Right atrium auricular region (tissue), 2 donors: ENCODE measurements at places on chromosomes 11 and 22. TPM values are rescaled to one million over a fixed set of nuclear protein-coding genes. Genes with fewer than 3 reads are reported as not detected.

- DNase-seq, result peak; percentile 95
These were observed 7.0 kb downstream of the FXYD2 start for GRCh38 chr11:117817368-117818040.

The ZC3H12C gene
- 12.7 TPM for total RNA-seq

DNA sequence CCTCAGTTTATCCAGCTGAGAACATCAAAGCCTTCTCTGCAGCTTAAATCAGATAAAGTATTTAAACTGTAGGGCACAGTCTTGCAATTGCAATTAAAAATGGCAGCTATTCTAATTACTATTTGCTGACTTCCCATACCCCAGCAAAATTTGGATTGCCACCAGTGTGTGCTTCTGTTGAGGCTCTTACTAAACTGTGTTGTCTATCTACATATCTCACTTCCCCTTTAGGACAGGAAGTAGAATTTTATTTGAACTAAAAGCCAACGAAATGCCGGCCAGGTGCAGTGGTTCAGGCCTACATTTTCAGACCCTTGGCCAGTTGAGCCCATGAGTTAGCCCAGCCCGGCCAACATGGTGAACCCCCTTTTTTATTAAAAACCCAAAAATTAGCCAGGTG is 7.1 kb downstream of the SAA4 start:
- no peak for DNase-seq

DNA sequence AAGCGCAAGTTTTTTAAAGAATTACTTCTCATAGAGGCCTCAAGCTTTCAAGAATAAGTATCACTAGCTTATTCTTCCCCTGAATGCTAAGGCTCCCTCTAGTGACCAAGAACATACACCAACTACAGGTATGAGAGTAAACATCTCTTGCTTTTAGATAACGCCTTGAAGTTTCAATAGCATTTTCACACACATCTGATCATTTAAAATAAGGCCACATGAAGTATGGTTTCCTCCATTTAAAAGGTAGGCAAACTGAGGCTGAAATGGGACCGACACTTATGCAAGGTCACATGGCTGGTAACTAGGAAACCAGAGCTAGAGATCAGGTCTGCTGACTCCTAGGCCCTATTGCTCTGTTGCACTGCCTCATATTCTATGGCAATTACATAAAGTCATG is 66.5 kb downstream of the CCDC34 start:
- no peak for DNase-seq

GRCh38 chr11:124900464-124900863 is 2.8 kb upstream of the ROBO4 start:
- DNase-seq, result no peak

The TUT1 gene
- 5.7 TPM for total RNA-seq

The GVQW3 gene
- total RNA-seq, result 0.90 TPM

- DNase-seq, result no peak
These were observed 10.9 kb downstream of the SMCO4 start for GRCh38 chr11:93532281-93532789.

The CARNS1 gene
- total RNA-seq, result 9.9 TPM

DNA sequence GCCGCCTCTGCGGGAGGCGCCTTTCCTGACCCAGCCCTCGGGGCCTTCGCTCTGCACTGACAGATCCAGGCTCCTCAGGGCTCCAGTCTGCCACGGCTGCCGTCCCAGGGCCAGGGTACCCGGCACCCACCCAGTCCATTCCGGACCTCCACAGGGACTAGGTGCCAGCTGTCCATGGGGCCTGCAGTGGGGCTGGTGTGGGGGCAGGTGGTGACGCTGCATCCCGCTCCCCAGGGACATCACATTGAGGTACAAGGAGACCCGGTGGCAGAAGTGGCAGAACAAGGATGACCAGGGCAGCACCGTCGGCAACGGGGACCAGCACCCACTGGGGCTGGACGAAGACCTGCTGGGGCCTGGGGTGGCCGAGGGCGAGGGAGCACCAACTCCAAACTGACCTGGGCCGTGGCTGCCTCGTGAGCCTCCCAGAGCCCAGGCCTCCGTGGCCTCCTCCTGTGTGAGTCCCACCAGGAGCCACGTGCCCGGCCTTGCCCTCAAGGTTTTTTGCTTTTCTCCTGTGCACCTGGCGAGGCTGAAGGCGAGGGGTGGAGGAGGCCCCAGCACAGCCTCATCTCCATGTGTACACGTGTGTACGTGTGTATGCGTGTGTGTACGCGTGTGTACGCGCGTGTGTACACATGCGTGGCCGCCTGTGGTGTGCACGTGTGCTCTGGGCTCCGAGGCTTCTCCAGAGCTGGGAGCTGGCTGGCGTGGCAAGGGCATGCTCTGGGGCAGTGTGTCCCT is 16.7 kb downstream of the RNH1 start:
- DNase-seq, result no peak

The TBX1 gene
- total RNA-seq, result not detected

DNA sequence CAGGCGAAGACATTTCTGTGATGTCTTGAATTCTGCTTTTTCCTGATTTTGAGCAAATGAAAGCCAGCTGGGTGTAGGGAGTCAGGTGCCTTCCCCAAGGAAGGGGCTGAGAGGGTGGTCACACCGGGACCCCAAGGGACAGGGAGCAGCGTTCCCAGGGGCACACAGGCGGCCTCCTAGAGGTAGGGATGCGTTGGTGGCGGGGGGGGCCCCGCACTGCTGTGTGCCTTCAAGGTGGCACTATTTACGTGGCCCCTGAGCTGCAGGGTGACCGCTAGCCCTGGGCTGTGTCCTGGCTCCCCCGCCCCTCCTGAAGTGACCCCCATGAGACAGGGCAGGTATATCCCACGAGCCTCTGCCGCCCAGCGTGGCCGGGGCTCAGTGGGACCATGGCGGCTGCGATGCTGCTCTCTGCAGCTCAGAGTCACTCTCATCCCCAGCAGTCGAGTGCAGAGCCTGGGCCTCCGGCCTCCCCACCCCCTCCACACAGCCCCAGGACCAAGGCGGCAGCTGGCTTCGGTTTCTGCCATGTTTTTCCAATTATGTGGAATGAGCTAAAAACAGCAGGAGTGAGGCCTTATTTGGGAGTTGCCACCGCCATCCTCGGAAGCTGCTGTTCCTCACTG is 60.9 kb downstream of the LRP5 start:
- DNase-seq, result no peak

GRCh38 chr22:49768951-49769690 is 58.6 kb downstream of the BRD1 start:
- no peak for DNase-seq

GRCh38 chr11:76156971-76157427 is 49.3 kb downstream of the WNT11 start:
- DNase-seq, result no peak

- no peak for DNase-seq
These were observed 341.5 kb downstream of the CASP12 start for GRCh38 chr11:104556606-104557301.

- no peak for DNase-seq
These were observed 35.5 kb downstream of the ACO2 start for GRCh38 chr22:41504397-41504796.

The NNMT gene
- total RNA-seq, result 240 TPM

The RBMXL2 gene
- not detected for total RNA-seq

DNA sequence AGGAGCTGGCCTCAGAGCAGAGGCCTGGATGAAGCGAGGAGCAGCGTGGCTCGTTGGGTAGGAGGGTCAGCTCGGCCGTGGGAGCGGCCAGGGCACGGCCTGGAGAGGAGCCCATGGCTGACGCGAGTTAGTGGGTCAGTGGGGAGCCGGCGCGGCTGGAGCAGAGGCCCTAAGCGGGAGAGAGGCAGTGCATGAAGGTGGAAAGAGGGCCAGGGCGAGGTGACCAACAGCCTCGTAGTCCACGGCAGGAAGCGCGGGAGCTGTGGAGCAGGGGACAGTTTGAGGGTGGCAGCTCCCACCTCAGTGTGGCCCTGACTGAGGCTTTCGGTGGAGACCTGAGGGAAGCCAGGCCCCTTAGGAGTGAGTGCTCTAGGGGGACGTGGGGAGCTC is 24.1 kb downstream of the DCPS start:
- DNase-seq, result no peak

- DNase-seq, result peak; percentile 91
These were observed at the start of gene TANGO2 for GRCh38 chr22:20020533-20021195. TANGO2 (plus strand) TSS chr22:20021110; CDS start chr22:20036799, 15,689 bp downstream.

DNA sequence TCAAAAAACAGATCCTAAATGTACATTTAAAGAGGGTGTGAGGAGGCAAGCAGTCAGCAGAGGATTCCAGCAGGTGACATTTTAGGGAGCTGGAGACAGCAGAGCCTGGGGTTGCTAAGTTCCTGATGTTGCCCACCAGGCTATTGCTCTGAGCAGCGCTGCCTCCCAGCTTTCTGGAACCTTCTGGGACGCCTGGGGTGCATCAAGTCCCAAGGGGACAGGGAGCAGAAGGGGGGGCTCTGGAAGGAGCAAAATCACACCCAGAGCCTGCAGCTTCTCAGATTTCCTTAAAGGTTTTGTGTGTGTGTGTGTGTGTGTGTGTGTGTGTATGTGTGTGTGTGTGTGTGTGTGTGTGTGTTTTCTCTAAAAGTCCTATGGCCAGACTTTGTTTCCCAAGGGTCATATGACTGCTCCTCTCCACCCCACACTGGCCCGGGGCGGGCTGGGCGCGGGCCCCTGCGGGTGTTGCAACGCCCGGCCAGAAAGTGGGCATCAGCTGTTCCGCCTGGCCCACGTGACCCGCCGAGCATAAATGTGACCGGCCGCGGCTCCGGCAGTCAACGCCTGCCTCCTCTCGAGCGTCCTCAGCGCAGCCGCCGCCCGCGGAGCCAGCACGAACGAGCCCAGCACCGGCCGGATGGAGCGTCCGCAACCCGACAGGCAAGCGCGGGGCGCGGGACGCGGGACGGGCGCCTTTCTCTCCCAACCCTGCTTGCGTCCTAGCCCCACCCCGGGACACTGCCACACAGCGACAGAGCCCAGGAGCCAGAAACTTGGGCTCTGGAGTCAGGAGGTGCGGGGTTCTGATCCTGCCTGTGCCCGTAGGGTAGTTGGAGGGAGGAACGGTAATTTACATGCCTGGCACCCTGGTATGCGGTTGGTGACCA is at the start of gene HMOX1:
HMOX1 (plus strand) TSS at position 560 of the 887 bp plus-strand sequence; CDS start at position 638, 78 bp downstream.
- DNase-seq, result peak; percentile 97

The POU2AF3 gene
- not detected for total RNA-seq

GRCh38 chr22:48821727-48822126 is 1005.9 kb downstream of the BRD1 start:
- no peak for DNase-seq

- no peak for DNase-seq
These were observed at the start of gene FAM83F for GRCh38 chr22:39994566-39995392. FAM83F (plus strand) TSS chr22:39994954; CDS start chr22:39995043, 89 bp downstream.

DNA sequence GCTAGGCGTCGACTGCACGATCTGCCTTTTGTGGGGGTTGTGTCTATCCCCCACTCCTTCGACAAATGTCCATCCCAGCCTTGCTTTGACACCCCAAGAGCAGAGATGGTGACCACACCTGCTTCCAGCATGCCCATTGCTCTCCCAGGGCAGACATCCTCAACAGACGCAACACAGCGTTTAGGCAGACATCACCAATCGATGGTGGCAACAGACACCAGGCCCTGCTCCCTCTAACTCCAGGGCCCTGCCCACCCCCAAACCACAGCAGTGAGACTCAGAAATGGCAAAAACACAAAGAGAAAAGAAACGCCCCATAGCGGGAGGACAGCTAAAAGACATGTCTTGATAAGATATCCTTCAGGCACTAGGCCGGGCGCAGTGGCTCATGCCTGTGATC is 150.9 kb downstream of the CRYBB2 start:
- DNase-seq, result no peak

GRCh38 chr11:111601636-111601978 is 642 bp upstream of the SIK2 start:
- no peak for DNase-seq

- DNase-seq, result no peak
These were observed 283.5 kb downstream of the SWAP70 start for GRCh38 chr11:9947231-9947864.

GRCh38 chr22:37269936-37270678 is 12.2 kb upstream of the CYTH4 start:
- DNase-seq, result no peak

DNA sequence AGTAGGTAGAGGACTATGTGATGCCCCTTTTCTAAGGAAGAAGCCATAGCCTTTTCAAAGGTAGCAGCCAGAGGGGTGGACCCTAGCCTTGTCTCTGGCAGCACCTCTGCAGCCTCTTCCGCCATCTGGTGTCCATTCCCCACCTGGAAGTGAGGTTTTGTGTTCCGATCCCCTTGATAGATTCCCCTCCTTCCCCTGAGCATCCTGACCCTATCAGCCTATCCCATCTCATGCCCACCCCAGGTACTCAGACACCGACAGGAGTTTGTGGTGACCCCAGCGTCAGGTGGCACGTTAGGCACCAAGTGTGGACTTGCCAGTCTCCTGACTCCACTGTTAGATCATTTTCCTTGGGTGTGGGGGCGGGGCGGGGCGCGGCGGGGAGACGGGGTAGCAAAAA is 398 bp upstream of the FAM89B start:
- DNase-seq, result no peak

The FOSL1 gene
- 4.9 TPM for total RNA-seq

DNA sequence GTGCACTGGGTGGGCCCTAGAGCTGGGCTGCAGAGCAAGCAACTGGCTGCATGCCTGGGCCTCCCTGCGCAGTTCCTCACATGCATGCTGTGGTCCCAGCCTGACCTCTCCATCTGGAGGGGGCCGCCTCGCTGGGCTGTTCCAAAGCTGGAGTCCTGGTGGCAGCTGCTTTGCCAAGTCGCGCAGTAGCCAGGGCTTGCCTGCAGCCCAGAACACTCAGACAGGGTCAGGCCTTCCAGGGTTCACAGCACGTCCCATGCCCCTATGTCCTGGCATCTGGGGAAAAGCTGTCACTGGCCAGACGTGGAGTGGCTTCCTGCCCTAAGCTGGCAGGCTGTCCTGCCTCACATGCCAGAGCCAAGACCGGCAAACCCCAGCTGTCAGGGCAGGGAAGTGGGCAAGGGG is 16.5 kb upstream of the CDC42EP2 start:
- peak; percentile 88 for DNase-seq

The CHEK1 gene
- 0.89 TPM for total RNA-seq

GRCh38 chr11:10072841-10073240 is 221.2 kb downstream of the SBF2 start:
- no peak for DNase-seq

The KRTAP5-7 gene
- total RNA-seq, result not detected

GRCh38 chr11:68202165-68202564 is 10.9 kb downstream of the KMT5B start:
- no peak for DNase-seq

DNA sequence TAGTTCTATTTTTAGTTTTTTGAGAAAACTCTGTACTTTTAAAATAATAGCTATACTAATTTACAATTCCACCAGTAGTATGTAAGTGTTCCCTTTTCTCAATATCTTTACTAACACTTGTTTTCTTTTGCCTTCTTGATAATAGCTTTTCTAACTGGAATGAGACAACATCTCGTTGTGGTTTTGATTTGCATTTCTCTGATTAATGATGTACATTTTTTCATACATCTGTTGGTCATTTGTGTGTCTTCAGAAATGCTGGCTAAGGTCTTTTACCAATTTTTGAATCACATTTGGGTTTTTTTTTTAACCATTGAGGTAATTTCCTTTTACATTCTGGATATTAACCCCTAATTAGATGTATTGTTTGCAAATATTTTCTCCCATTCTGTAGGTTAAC is 258.9 kb downstream of the DYNC2H1 start:
- no peak for DNase-seq

GRCh38 chr11:122843281-122844141 is 5.2 kb downstream of the CRTAM start:
- DNase-seq, result no peak
